ENCODE measurements at places on chromosomes 3 and 15. TPM values are rescaled to one million over a fixed set of nuclear protein-coding genes. Genes with fewer than 3 reads are reported as not detected.

ANKUB1 gene
- not detected for total RNA-seq

SMCO1 gene
- total RNA-seq, result not detected

IGSF11 gene
- total RNA-seq, result not detected

CSPG5 gene
- total RNA-seq, result 3.8 TPM

GRCh38 chr3:160140756-160141155 lies 84.5 kb upstream of the C3orf80 start:
- no peaks in the 10 kb centered on the region for H3K27me3 ChIP-seq
- no peak overlapping the region for H3K27ac ChIP-seq
- H3K4me1 ChIP-seq, result no peaks in the 10 kb centered on the region
- no peaks in the 10 kb centered on the region for H3K36me3 ChIP-seq

- H3K27ac ChIP-seq, result no peak overlapping the region
- H3K27me3 ChIP-seq, result no peaks in the 10 kb centered on the region
- no peak overlapping the region for H3K4me3 ChIP-seq
- peaks cover 36% of the 10 kb centered on the region for H3K4me1 ChIP-seq
- no peaks in the 10 kb centered on the region for H3K36me3 ChIP-seq
Measured at GRCh38 chr3:195893044-195893395, 15.3 kb downstream of the TNK2 start.

GRCh38 chr3:61663356-61664104 lies 102.2 kb downstream of the PTPRG start:
- no peaks in the 10 kb centered on the region for H3K27me3 ChIP-seq
- DNase-seq, result no peak
- H3K27ac ChIP-seq, result peak overlapping the region; percentile 38
- no peak overlapping the region for H3K4me3 ChIP-seq
- H3K36me3 ChIP-seq, result no peaks in the 10 kb centered on the region

GP9 gene
- total RNA-seq, result not detected
